Activated CD8-positive, alpha-beta memory T cell treated with anti-CD3 and anti-CD28 coated beads for 48 hours (primary cell): ENCODE measurements at places on chromosomes 6 and 20.

GRCh38 chr6:56314683-56315523, 67.5 kb upstream of the COL21A1 start:
- DNase-seq: no peak

- DNase-seq: no peak
These were observed 26.9 kb downstream of the TTLL2 start for GRCh38 chr6:167351656-167352345.

GRCh38 chr6:125157280-125157679, 3.7 kb downstream of the TPD52L1 start:
- no peak for DNase-seq

GRCh38 chr6:135600086-135600702, 102.7 kb upstream of the AHI1 start:
- DNase-seq: no peak

- DNase-seq: no peak
These were observed 44.1 kb downstream of the RALY start for GRCh38 chr20:34037767-34038166.

GRCh38 chr6:151136141-151136755, 103.5 kb upstream of the AKAP12 start:
- no peak for DNase-seq

DNA sequence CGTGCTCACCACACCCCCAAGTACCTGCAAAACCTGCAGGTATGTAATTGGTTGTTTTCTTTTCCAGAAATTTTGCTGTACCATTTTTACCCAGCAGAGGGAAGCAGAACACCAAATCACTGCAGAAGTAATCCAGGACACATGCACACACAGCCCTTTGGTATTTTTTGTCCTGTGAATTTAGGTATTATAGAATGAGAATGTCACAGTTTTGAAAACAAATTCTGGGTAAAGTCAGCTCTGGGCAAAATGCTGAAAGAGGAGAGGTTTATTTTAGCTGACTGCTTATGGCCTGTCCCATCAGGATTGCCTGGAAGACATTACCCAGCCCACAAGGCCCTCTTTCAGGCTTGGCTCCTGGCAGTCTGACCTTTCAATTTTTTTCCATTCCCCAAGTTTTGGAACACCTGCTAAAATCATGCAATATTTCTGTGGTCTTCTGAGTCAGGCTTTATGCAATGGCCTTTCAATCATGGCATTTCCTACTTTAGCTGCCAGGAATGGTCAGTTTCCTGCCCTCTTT, 3.5 kb upstream of the EFHC1 start:
- DNase-seq: no peak

DNA sequence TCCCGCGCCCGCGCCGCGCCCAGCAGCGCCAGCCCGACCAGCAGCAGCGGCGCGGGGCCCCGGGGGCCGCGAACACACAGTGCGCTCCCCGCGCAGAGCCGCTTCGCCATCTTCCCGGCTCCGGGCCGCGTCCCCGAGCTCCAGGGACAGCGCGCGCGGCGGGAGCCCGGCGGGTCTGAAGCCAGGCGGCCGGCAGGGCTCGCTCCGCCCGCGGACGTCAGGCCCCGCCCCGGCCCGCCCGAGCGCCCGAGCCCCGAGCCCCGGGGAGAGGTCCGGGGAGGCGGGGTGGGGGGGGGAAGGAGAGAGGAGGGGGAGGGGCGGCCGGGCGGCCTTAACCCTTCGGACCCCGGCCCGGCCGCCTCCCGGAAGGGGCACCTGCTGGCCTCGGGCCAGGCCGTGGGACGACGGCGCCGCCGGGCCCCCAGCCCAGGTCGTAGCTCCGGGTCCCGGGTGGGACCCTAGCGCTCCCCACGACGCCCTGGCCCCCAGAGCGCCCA, at the start of gene LAMA5:
LAMA5 (minus strand) TSS at position 177 of the 497 bp plus-strand sequence; CDS start at position 110, 67 bp downstream.
- DNase-seq: no peak

- DNase-seq: no peak
These were observed 40.3 kb downstream of the STX11 start for GRCh38 chr6:144190593-144190992.

GRCh38 chr6:26457264-26457805, 420 bp upstream of the BTN2A1 start:
- no peak for DNase-seq

DNA sequence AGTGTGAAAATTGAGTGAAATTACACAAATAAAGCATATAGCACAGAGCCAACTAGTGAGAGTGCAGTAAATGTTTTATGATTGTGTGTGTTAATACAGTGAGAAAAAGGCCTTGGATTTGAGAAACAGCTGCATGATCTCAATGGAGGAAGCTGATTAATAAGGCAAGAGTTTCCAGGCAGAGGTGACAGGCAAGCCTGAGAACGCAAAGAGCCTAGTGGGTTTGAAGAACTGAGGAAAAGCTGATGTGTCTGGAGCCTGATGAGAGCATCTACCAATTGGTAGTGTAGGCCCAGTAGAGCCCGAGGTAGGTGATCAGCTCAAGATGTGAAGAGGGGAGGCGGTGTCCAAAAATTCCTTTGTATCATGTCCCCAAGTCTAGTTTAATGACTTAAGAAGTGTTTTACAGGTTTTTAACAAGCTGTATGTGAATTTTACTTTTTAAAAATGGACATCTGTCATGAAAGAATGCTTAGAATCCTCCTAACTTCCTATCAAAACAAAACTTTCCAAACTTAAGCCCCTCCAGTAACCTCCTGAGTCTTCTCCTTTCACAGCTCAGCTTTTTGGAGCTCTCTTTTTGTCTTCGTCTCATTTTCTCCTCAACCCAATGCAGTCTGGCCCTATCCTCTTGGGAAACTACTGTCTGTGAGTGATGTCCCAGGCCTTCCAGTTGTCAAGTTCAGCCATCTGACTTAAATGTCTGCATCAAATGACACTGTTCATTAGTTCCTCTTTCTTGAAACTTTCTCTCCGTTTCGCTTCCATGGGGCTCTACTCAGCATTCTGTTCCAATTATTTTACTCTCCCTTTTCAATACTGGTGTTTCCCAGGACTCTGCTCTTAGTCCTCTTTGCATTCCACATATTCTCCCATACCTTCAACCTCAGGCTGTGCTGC, 1.2 kb downstream of the CDC40 start:
- no peak for DNase-seq

GRCh38 chr20:49888212-49889000, 26.9 kb downstream of the SPATA2 start:
- peak; percentile 28 for DNase-seq

- DNase-seq: no peak
These were observed 3.0 kb downstream of the LAMA4 start for GRCh38 chr6:112251171-112251875.

GRCh38 chr6:114344246-114344970, 1.6 kb upstream of the HS3ST5 start:
- DNase-seq: no peak

DNA sequence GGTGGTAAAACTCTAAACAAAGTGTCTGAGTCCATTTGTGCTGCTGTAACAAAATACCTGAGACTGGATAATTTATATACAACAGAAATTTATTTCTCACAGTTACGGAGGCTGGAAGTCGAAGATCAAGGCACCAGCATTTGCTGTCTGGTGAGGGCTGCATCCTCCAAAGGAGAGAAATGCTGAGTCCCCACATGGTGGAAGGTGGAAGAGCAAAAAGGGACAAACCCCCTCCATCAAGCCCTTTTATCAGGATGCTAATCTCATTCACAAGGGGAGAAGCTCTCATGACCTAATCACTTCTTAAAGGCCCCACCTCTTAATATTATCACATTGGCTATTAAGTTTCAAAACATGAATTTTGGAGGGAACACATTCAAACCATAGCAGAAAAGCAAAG, 55.9 kb upstream of the SYNJ2 start:
- DNase-seq: no peak

DNA sequence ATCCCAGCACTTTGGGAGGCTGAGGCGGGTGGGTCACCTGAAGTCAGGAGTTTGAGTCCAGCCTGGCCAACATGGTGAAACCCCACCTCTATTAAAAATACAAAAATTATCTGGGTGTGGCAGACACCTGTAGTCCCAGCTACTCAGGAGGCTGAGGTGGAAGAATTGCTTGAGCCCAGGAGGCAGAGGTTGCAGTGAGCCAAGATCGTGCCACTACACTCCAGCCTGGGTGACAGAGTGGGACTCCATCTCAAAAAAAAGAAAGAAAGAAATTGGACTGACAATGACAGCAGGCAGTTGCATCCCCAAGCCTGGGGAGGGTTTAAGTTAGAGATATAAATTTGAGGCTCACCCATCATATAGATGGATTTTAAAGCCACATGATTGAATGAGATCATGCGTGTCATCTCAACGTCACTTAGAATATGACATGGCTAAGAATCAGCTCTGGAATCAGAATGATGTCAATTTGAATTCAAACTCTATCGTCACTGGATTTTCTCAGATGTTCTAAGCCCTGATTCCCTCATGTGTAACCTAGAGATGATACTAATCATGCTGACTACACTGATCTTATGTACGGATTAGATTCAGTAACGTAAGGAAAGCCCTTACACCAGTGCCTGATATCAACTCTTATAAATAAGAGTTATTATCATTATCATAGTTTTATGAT, 534.0 kb upstream of the JARID2 start:
- DNase-seq: no peak

DNA sequence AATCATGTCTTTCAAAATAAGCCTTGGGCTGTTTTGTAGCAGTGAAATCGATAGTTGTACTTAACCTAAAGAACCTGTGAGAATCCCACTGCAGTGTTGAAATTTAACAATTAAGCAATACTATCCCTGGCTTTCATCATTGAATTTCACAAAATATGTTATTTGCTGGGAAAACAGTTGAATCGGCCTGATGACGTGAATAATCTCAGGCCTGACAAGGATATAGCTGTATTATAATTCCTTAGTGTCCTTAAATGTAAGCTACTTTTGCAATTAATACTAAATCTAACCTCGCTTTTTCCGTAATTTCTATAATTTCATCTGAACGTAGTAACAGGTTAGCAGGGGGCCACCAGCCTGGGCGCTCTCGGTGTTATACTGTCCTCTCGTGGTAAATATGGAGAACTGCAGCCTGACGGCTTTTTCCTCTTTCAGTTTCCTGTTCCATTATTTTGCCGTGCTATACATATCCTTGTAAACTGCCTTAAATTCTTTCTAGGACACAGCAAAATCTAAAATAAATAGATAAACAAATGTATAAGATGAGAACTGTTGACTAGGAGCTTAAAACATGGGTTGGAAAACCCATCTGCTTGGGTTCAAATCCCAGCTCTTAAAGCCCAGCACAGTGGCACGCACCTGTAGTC, 24.0 kb downstream of the MTFR2 start:
- DNase-seq: peak; percentile 34

GRCh38 chr6:113411011-113411410, 446.1 kb upstream of the MARCKS start:
- DNase-seq: no peak

- no peak for DNase-seq
These were observed 4.3 kb downstream of the PFDN4 start for GRCh38 chr20:54212226-54212625.

- no peak for DNase-seq
These were observed 70.5 kb upstream of the STXBP5 start for GRCh38 chr6:147133669-147134068.

GRCh38 chr20:50194831-50195523, 4.3 kb downstream of the CEBPB start:
- DNase-seq: no peak

DNA sequence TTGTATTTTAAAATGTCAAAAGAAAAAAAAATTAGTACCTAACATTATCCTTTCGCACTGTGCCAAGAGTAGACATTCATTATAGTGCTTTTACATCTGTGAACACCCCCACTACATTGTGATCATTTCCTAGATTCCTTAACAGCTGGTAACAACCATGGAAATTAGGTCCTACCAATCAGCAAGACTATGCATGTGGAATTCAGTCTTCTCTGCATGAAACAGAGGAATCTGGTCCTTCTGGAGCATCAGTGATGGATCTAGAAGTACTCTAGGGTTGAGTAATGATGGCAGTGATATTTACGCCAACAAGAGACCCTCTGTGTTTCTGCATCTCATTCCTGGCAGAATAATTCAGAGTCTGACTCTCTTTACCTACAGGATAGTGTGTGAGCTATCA, 9.4 kb downstream of the OR12D1 start:
- DNase-seq: no peak

GRCh38 chr6:51266604-51267003, 447.9 kb downstream of the TFAP2B start:
- DNase-seq: no peak

DNA sequence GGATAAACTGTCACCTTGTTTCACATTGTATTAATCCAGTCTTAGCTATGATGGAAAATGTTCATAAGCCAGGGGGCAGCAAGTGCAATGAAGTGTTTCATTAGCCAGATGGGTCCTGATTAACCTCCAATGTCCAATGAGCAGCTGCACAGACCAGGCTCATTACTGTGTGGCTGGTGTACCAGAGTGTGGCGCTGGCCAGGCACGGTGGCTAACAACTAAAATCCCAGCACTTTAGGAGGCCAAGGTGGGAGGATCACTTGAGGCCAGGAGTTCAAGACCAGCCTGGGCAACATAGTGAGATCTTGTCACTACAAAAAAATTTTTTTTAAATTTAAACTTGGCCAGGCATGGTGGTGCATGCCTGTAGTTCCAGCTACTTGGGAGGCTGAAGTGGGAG, 201.7 kb upstream of the FOXQ1 start:
- DNase-seq: no peak

DNA sequence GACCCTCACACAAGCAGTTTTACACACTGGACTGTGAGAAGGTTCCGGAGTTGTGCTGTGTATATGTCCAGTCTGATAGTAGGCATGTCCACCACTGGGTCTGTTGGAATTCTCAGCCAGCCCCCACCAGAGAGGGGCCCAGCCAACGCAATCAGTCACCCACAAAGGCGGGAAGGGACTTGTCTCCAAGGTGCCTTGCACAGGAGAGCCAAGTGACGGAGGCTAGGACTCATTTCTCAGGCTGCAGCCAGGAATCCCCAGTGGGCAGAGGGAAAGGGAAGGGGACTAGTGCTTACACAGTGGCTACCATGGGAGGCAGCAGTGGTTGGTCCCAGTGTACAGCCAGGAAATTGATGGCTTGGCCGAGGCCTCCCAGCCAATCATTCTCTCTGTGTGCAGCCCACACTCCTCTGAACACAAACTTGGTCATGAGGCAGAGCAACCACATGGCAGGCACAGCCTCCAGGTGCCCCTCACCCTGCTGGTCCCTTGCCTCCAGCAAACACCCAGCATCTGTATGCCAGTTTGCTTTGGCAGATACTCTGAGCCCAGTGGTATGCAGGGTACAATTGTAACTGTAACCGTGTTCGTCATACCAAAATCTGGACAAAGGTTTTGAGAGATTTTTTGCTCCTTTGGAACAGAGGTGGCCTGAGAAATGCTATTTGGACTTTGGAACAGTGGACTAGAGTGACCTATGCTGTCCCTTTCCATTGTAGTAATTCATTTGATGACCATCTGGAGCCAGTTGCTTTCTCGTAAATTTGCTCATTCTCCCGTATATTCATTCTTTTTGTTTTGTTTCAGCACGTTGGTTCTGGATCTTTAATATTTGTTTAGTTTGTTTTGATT, 72.9 kb upstream of the MYL9 start:
- no peak for DNase-seq

- DNase-seq: peak; percentile 80
These were observed at the start of gene PPDPF for GRCh38 chr20:63520504-63520933. PPDPF (plus strand) TSS chr20:63520765; CDS start chr20:63521309, 544 bp downstream.

GRCh38 chr6:51495096-51495495, 592.3 kb downstream of the PKHD1 start:
- DNase-seq: no peak

GRCh38 chr6:6466967-6467761, 121.4 kb upstream of the LY86 start:
- DNase-seq: no peak

GRCh38 chr6:20170455-20171148, 41.7 kb downstream of the MBOAT1 start:
- DNase-seq: no peak
